Motor neuron (in vitro differentiated cells): ENCODE measurements at places on chromosomes 2 and 18. TPM values are rescaled to one million over a fixed set of nuclear protein-coding genes. Genes with fewer than 3 reads are reported as not detected.

Gene PSTPIP2
- 3.0 and 3.1 TPM in 2 replicates for total RNA-seq

Gene UGT1A6
- 0.21 TPM in 1 of 2 replicates, not detected in the other for total RNA-seq

Gene SIX3
- 0.18 and 0.21 TPM in 2 replicates for total RNA-seq

Gene CCL20
- 0.38 and 0.49 TPM in 2 replicates for total RNA-seq

Gene IL36G
- total RNA-seq, result not detected in 2 replicates
